ENCODE measurements at places on chromosomes 7 and 10. TPM values are rescaled to one million over a fixed set of nuclear protein-coding genes. Genes with fewer than 3 reads are reported as not detected.

DNA sequence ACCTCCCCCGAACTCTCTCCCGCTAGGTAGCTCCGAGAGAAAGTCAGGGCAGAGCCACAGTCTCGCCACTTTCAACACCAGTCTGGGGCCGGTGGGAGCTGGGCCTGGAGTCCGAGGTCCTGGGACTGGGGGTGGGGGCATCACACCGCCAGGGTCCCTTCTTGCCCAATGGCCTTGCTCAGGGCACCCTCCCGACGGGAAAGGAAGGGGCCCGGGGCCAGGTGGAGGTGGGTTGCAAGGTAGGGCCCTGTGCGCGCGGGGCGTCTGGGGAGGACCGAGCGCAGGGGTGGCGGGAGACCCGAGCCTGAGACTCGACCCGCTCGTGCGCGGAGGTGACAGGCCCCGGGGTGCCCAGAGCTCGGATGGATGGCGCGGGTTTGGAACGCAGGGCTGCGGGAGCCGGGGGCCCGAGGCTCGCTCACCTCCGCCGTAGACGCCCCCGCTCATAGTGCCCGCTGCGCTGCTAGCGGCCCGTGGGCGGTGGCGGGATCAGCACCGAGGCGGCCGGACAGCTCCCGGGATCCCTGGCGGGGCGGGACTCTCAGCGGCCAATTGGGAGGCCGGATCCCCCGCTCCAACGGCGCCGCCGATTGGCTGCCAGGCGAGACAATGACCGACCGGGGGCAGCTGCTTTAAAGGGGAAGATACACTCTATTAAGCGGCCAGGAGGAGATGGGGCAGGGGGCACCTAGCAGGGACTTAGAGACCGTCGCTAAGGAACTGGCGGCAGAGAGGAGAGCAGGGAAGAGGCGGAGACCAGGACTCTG lies at the start of gene ACTL6B:
Gene ACTL6B, minus strand, starts transcription at position 541 of the 767 bp plus-strand sequence. Its CDS starts 94 bp downstream, at position 447.
- peak; percentile 79 for DNase-seq

GRCh38 chr10:69861251-69862240 lies 59.8 kb downstream of the COL13A1 start:
- no peak for DNase-seq

- no peak for DNase-seq
Measured at GRCh38 chr7:119452401-119452800, 820.6 kb upstream of the KCND2 start.

Gene COL28A1
- 6.3 TPM for total RNA-seq

GRCh38 chr10:117431160-117431559 lies 55.9 kb upstream of the PDZD8 start:
- DNase-seq: no peak

- no peak for DNase-seq
Measured at GRCh38 chr10:114581071-114581470, 77.0 kb downstream of the ABLIM1 start.

Gene AP1S1
- total RNA-seq: 6.8 TPM

GRCh38 chr10:72263613-72264241 lies 10.0 kb upstream of the DDIT4 start:
- no peak for DNase-seq

Gene CHRM2
- total RNA-seq: not detected

GRCh38 chr7:30556840-30557239 lies 37.8 kb upstream of the GARS1 start:
- no peak for DNase-seq

GRCh38 chr10:119686465-119687191 lies 35.4 kb downstream of the BAG3 start:
- DNase-seq: peak; percentile 92

GRCh38 chr7:156143158-156143557 lies 330.9 kb upstream of the SHH start:
- DNase-seq: no peak

GRCh38 chr7:143015084-143015483 lies 11.8 kb downstream of the OR9A2 start:
- DNase-seq: no peak

- no peak for DNase-seq
Measured at GRCh38 chr7:74269757-74270277, 15.6 kb upstream of the RFC2 start.

Gene HSPA12A
- total RNA-seq: 7.0 TPM

Gene WDR86
- 0.44 TPM for total RNA-seq

Gene KLF14
- 0.34 TPM for total RNA-seq

Gene FAM107B
- total RNA-seq: 3.1 TPM

Gene RGR
- total RNA-seq: not detected

GRCh38 chr7:103851357-103851756 lies 138.1 kb downstream of the RELN start:
- DNase-seq: no peak

DNA sequence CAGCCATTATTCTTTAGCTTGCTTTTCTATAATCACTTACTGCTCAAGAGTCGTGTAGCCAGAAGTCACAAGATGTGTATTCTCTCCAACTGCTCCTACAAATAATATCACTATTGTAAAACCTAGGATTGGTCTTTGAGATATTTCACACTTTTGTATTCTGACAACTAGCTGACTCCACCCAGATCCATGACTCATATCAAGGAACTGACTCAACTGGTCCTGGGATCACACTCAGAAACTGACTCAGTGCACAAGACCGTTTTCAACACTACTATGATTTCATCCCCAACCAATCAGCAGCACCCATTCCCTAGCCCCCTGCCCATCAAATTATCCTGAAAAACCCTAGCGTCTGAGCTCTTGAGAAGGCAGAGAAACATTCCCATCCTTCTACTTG lies 56.5 kb upstream of the ORC5 start:
- DNase-seq: no peak

- DNase-seq: no peak
Measured at GRCh38 chr10:124672181-124672638, 72.0 kb downstream of the FAM53B start.

Gene TMEM130
- not detected for total RNA-seq

Gene SKAP2
- total RNA-seq: 12.7 TPM

Gene ST8SIA6
- total RNA-seq: 1.2 TPM

DNA sequence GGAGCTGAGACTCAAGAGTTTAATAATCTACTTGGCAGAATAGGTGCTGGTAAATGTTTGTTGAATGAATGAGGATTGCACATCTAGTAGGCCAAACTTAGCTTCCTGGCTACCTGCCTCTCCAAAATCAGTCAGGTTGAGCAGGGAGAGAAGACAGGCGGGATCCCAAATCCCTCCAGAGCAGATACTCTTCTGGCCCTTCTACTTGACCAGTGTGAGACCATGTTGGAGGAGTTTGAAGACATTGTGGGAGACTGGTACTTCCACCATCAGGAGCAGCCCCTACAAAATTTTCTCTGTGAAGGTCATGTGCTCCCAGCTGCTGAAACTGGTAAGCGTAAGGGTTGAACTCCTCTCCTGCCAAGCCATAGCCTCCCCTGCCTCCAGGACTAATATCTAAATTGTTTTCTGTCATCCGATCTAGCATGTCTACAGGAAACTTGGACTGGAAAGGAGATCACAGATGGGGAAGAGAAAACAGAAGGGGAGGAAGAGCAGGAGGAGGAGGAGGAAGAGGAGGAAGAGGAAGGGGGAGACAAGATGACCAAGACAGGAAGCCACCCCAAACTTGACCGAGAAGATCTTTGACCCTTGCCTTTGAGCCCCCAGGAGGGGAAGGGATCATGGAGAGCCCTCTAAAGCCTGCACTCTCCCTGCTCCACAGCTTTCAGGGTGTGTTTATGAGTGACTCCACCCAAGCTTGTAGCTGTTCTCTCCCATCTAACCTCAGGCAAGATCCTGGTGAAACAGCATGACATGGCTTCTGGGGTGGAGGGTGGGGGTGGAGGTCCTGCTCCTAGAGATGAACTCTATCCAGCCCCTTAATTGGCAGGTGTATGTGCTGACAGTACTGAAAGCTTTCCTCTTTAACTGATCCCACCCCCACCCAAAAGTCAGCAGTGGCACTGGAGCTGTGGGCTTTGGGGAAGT lies 2.2 kb upstream of the MBLAC1 start:
- no peak for DNase-seq

Gene IL6
- total RNA-seq: not detected

Gene NACAD
- total RNA-seq: 1.3 TPM

DNA sequence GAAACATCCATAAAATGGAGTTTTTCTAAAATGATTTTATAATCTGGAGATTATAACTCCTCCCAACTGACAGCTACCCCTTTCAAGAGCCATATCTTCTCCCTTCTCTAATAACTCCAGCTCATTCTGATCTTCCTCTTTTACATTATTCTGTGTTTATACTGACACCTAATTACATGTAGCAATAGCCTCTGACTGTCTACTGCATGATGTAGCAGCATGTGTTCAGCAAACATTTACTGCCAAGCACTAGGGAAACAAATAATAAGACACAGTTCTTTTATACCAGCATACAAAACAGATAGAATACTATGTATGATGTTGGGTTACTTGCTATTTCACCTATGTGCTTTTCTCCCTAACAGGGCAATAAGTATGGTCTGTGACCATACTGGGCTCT lies 20.7 kb downstream of the RBM28 start:
- no peak for DNase-seq

GRCh38 chr7:27575613-27576012 lies 87.1 kb downstream of the HIBADH start:
- DNase-seq: no peak

- no peak for DNase-seq
Measured at GRCh38 chr7:18703685-18704084, 208.1 kb downstream of the HDAC9 start.

GRCh38 chr10:34319197-34319846 lies 495.8 kb downstream of the PARD3 start:
- no peak for DNase-seq

Gene XPNPEP1
- 47.0 TPM for total RNA-seq

Data from psoas muscle (tissue), 8 donors.